Stomach (tissue), 19 donors: ENCODE measurements at places on chromosomes 6 and 20. TPM values are rescaled to one million over a fixed set of nuclear protein-coding genes. Genes with fewer than 3 reads are reported as not detected.

Gene CCN5
- total RNA-seq: not detected

Gene HIVEP1
- 16.5 TPM for total RNA-seq

Gene OSTM1
- 18.7 TPM for total RNA-seq

Gene UBD
- total RNA-seq: not detected

Gene GPR6
- not detected for total RNA-seq

Gene HLA-DPA1
- 28.0 TPM for total RNA-seq

Gene PGC
- total RNA-seq: 1,005 TPM

Gene SLC17A2
- not detected for total RNA-seq

Gene POPDC3
- 2.9 TPM for total RNA-seq

Gene RTN4IP1
- total RNA-seq: 44.2 TPM

Gene TBX18
- total RNA-seq: not detected

Gene OR2B6
- total RNA-seq: not detected

Gene NHLRC1
- total RNA-seq: not detected

Gene LKAAEAR1
- total RNA-seq: not detected
